Thoracic aorta (tissue), 2 donors: ENCODE measurements at places on chromosomes 4 and X. TPM values are rescaled to one million over a fixed set of nuclear protein-coding genes. Genes with fewer than 3 reads are reported as not detected.

GRCh38 chrX:47206316-47206715 lies 12.2 kb upstream of the CDK16 start:
- peaks cover 50% of the 10 kb centered on the region for H3K36me3 ChIP-seq
- no peaks in the 10 kb centered on the region for H3K27me3 ChIP-seq
- no peaks in the 10 kb centered on the region for H3K4me1 ChIP-seq
- H3K4me3 ChIP-seq = no peak overlapping the region
- H3K27ac ChIP-seq = no peak overlapping the region

GRCh38 chrX:153926858-153927671 lies 1.0 kb upstream of the ARHGAP4 start:
- peak overlapping the region; percentile 85 for H3K4me3 ChIP-seq
- H3K27me3 ChIP-seq = no peaks in the 10 kb centered on the region
- no peaks in the 10 kb centered on the region for H3K4me1 ChIP-seq
- DNase-seq = no peak
- H3K27ac ChIP-seq = peak overlapping the region; percentile 96

GRCh38 chr4:47668810-47669408 lies 169.0 kb downstream of the CORIN start:
- no peak overlapping the region for H3K4me3 ChIP-seq
- no peaks in the 10 kb centered on the region for H3K27me3 ChIP-seq
- no peak for DNase-seq

DNA sequence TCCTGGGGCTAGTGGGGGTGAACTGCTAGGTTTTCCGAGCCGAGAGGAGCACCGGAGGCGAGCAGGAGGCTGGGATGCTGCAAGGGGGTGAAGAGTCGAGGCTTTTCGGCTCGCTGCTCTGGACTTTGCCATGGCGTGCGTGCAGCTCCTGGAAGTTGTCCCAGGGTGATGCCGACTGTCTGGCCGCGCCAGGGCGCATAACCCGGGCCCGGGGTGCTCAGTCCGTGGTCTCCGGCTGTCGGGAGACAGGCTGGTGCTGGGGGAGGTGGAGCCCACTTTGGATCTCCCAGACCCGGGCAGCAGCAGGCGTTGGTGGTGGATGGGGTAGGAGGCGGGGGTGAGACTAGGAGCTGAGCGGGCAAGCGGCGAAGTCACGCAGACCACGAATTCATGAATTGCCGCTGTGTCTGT lies 793 bp downstream of the GRIA3 start:
- H3K4me3 ChIP-seq = peak overlapping the region; percentile 72
- no peak overlapping the region for H3K27ac ChIP-seq
- no peak for DNase-seq
- no peaks in the 10 kb centered on the region for H3K27me3 ChIP-seq
- H3K36me3 ChIP-seq = no peaks in the 10 kb centered on the region
- no peaks in the 10 kb centered on the region for H3K4me1 ChIP-seq

DNA sequence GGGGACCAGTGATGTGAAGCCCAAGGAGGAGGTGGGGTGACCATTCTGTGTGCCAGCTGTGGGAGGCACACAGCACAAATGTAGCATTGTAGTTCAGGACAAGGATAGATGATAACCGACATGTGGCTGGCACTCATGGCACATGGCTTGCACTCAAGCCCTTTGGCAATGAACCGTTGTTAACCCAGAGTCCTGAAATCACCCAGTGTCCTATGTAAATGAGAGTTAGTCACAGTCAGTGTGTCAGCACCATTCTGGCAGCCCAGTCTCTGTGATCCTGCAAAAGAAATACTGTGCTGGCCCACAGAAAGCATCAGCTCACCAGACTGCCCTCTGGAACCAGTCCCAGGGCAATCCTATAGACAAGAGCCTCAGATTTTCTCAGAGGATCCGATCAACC lies 339.3 kb downstream of the MID1IP1 start:
- H3K27ac ChIP-seq = no peak overlapping the region
- no peaks in the 10 kb centered on the region for H3K27me3 ChIP-seq
- no peak for DNase-seq
- no peaks in the 10 kb centered on the region for H3K36me3 ChIP-seq
- peaks cover 6% of the 10 kb centered on the region for H3K4me1 ChIP-seq

GRCh38 chr4:150960079-150960478 lies 55.0 kb downstream of the LRBA start:
- no peaks in the 10 kb centered on the region for H3K27me3 ChIP-seq
- H3K4me1 ChIP-seq = peaks cover 16% of the 10 kb centered on the region
- no peaks in the 10 kb centered on the region for H3K36me3 ChIP-seq
- no peak overlapping the region for H3K4me3 ChIP-seq
- no peak for DNase-seq

GRCh38 chr4:7711307-7711963 lies 228.2 kb downstream of the AFAP1 start:
- H3K36me3 ChIP-seq = no peaks in the 10 kb centered on the region
- H3K27me3 ChIP-seq = no peaks in the 10 kb centered on the region
- DNase-seq = no peak
- H3K27ac ChIP-seq = no peak overlapping the region
- H3K4me3 ChIP-seq = no peak overlapping the region

GRCh38 chrX:137574784-137575293 lies 8.9 kb downstream of the ZIC3 start:
- H3K36me3 ChIP-seq = no peaks in the 10 kb centered on the region
- no peaks in the 10 kb centered on the region for H3K4me1 ChIP-seq
- DNase-seq = no peak

DNA sequence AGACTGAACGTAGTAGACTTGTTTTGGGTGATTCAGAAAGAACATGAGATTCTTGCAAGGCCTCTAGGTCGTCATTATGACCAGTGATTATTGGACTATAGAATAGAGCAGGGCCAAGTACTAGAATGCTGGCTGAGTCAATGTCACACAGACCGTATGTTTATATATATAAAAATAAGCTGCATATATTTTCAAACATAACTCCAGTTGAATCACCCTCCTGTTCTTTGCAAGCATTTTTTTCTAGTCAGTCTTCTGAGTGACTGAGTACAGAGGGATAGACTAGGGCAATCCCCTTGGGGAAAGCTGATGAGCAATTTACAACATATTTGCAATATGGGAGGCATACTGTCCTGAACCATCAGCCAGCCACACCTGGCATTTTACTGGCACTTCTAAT lies 48.4 kb upstream of the PRPS1 start:
- H3K27me3 ChIP-seq = no peaks in the 10 kb centered on the region
- DNase-seq = no peak
- no peak overlapping the region for H3K4me3 ChIP-seq
- H3K36me3 ChIP-seq = no peaks in the 10 kb centered on the region

GRCh38 chr4:815464-816146 lies 10.3 kb downstream of the CPLX1 start:
- no peak overlapping the region for H3K4me3 ChIP-seq
- H3K27ac ChIP-seq = no peak overlapping the region
- H3K27me3 ChIP-seq = no peaks in the 10 kb centered on the region
- H3K36me3 ChIP-seq = no peaks in the 10 kb centered on the region

DNA sequence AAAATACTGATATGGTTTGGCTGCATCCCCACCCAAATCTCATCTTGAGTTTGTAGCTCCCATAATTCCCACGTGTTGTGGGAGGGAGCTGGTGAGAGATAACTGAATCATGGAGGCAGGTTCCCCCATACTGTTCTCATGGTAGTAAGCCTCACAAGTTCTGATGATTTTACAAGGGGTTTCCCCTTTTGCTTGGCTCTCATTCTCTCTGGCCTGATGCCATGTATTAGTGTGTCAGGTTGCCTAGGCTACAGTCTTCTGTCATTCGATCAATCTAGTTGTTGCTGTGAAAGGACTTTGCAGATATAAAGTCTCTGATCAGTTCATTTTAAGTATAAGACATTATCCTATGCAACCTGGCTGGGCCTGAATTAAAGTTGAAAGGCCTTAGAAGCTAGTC lies 209.3 kb upstream of the MAOA start:
- no peaks in the 10 kb centered on the region for H3K4me1 ChIP-seq
- H3K27ac ChIP-seq = no peak overlapping the region
- DNase-seq = no peak
- H3K27me3 ChIP-seq = no peaks in the 10 kb centered on the region

- H3K27ac ChIP-seq = no peak overlapping the region
- peaks cover 6% of the 10 kb centered on the region for H3K4me1 ChIP-seq
- DNase-seq = no peak
- no peak overlapping the region for H3K4me3 ChIP-seq
Observed at GRCh38 chr4:87317527-87317926, 5.2 kb downstream of the HSD17B13 start.

SUPT20HL2 gene
- total RNA-seq = not detected

SH3TC1 gene
- 68.6 TPM for total RNA-seq

PPP2R2C gene
- 0.41 TPM for total RNA-seq

ARL13A gene
- total RNA-seq = not detected

TLR8 gene
- 6.1 TPM for total RNA-seq

KIT gene
- total RNA-seq = 17.6 TPM

RWDD4 gene
- total RNA-seq = 35.6 TPM

SLC25A14 gene
- total RNA-seq = 10.6 TPM
